ENCODE measurements at places on chromosomes 6 and 20.

DNA sequence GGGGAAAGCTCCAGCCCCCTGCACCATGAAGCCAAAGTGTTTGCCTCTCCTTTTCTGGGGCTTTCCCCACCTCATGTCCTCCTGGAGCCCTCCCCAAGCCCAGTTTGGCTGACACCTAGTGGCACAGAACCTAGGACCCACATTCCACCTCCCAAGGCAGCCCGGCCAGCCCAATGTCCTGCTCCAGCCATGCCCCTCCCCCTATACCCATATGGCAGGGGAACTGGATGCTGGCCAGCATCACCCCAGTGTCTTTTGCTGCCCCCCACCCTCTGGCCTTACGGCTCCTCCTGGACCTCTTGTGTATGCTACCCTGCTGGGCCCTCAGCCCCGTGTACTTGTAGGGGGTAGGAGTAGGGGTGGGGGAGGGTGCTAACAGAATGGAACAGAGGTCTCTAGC, 170.1 kb downstream of the KIF6 start:
- DNase-seq, result no peak
- H3K27me3 ChIP-seq, result no peaks in the 10 kb centered on the region
- H3K36me3 ChIP-seq, result no peaks in the 10 kb centered on the region
- no peak overlapping the region for H3K4me3 ChIP-seq
- no peaks in the 10 kb centered on the region for H3K4me1 ChIP-seq

DNA sequence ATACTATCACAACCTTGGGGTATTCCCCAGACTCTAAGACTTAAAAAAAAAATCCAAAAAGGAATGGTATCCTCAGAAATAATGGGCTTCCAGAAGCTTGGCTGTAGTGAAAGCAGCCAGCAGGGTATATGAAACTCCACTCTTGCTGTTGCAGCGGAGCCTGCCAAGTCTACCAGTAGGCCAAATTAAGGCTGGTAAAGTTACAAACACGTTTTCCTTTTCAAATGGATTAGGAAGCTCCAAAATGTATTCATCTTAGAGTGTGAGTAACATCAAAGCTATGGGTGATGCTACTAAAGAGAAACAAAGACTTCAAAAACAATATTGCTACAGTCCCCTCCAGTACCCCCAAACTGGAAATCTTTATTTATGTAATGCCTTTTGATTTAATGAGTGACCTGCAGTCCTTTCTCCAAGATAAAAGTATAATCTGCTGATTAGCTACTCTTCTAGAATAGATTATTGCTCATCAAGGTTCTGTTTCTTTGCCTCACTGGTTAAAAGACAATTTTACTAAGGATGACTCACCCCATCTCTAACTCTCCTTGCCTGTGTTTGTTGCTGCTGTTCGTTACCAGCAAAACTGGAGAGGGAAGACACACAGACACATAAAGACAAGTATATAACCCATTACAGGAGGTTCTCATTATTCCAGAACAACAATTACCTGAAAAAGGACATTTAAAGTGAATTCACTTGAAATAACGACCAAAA, 84.9 kb downstream of the BTBD9 start:
- DNase-seq, result no peak
- no peaks in the 10 kb centered on the region for H3K36me3 ChIP-seq
- H3K4me1 ChIP-seq, result no peaks in the 10 kb centered on the region
- no peak overlapping the region for H3K27ac ChIP-seq
- H3K4me3 ChIP-seq, result no peak overlapping the region
- H3K27me3 ChIP-seq, result no peaks in the 10 kb centered on the region

- H3K27ac ChIP-seq, result no peak overlapping the region
- no peak for DNase-seq
- no peaks in the 10 kb centered on the region for H3K36me3 ChIP-seq
- no peaks in the 10 kb centered on the region for H3K27me3 ChIP-seq
Observed at GRCh38 chr6:134515986-134516385, 198.1 kb upstream of the SGK1 start.

DNA sequence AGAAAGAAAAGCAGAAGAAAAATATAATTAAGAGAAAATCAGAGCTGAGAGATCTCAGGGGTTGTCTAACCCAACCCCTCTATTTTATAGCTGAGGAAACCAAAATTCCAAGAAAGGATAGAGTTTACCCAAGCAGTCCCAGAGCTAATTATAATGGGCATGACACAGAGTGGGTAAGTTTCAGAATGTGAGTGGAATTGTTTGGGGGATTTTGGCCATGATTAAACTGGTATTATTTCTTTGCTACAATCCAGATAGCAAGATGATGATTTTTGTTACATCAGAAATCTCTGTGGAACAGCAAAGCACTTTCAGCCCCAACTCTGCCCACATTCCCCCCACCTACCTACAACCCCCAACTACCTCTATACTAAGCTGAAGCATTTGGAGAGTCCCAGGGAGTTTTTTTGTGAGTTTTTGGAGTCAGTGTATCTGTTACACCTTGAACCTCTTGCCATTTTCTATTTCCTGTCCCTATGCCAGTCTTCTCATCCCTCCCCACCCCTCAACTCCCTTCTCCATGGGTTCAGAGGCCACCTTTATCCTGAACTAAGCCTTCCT, 24.7 kb downstream of the POFUT1 start:
- no peaks in the 10 kb centered on the region for H3K27me3 ChIP-seq
- no peak for DNase-seq
- H3K4me1 ChIP-seq, result no peaks in the 10 kb centered on the region
- H3K4me3 ChIP-seq, result no peak overlapping the region

- no peak for DNase-seq
- no peak overlapping the region for H3K27ac ChIP-seq
- H3K36me3 ChIP-seq, result no peaks in the 10 kb centered on the region
Observed at GRCh38 chr6:131177996-131178395, 42.7 kb downstream of the AKAP7 start.

- no peak overlapping the region for H3K27ac ChIP-seq
- H3K4me1 ChIP-seq, result peaks cover 10% of the 10 kb centered on the region
- DNase-seq, result no peak
- H3K4me3 ChIP-seq, result no peak overlapping the region
Observed at GRCh38 chr6:108570517-108570916, 9.8 kb downstream of the FOXO3 start.

GRCh38 chr6:108437821-108438220, 122.9 kb upstream of the FOXO3 start:
- DNase-seq, result no peak
- no peaks in the 10 kb centered on the region for H3K4me1 ChIP-seq
- H3K27me3 ChIP-seq, result no peaks in the 10 kb centered on the region
- H3K27ac ChIP-seq, result no peak overlapping the region

DNA sequence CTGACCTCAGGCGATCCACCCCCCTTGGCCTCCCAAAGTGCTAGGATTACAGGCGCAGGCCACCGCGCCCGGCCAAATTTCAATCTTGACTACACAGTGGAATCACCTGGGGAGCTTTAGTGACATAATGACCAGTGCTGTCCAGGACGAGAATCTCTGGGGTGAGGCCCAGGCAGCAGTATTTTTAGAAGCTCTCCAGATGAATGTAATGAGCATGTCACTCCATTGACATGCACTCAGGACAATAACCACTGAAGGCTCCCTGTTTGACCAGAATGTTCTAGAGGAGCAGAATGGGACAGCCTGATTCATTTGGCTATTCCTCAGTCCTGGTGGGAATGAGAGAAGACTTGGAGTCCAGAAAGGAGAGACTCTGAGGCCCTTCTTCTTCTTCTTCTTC, 39.2 kb downstream of the SRSF3 start:
- H3K36me3 ChIP-seq, result no peaks in the 10 kb centered on the region
- H3K27me3 ChIP-seq, result no peaks in the 10 kb centered on the region
- H3K27ac ChIP-seq, result no peak overlapping the region
- no peak for DNase-seq

DNA sequence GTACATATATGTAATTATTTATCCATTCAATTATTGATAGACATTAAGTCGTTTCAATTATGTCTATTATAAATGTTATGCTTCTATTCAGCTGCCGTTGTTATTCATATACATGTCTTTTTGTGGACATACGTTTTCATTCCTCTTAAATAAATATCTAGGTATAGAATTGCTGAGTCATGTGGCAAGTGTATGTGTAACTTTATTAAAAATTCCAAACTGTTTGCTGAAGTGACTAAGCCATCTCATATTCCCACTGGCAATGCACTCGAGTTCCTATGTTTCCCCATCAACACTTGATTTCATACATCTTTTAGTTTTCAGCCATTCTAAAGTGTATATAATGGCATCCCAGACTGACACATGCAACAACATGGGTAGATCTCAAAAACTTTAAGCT, 739.7 kb upstream of the POU3F2 start:
- no peaks in the 10 kb centered on the region for H3K36me3 ChIP-seq
- no peak overlapping the region for H3K27ac ChIP-seq
- no peaks in the 10 kb centered on the region for H3K27me3 ChIP-seq
- H3K4me3 ChIP-seq, result no peak overlapping the region

DNA sequence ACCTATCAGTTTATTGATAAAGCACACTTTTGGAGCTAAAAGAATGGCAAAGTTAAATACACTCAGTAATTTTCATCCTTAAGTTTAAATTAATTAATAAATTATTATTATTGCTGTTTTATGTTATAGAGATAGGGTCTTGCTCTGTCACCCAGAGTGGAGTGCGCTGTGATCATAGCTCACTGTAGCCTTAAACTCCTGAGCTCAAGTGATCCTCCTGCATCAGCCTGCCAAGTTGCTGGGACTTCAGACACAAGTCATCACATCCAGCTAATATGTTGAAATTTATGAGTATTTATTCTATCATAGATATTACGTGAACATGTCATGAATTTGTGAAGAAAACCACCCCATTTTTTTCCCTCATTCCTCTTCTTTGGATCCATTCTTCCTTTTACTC, 64.2 kb downstream of the GJA1 start:
- no peak overlapping the region for H3K27ac ChIP-seq
- no peaks in the 10 kb centered on the region for H3K27me3 ChIP-seq
- no peak overlapping the region for H3K4me3 ChIP-seq

DNA sequence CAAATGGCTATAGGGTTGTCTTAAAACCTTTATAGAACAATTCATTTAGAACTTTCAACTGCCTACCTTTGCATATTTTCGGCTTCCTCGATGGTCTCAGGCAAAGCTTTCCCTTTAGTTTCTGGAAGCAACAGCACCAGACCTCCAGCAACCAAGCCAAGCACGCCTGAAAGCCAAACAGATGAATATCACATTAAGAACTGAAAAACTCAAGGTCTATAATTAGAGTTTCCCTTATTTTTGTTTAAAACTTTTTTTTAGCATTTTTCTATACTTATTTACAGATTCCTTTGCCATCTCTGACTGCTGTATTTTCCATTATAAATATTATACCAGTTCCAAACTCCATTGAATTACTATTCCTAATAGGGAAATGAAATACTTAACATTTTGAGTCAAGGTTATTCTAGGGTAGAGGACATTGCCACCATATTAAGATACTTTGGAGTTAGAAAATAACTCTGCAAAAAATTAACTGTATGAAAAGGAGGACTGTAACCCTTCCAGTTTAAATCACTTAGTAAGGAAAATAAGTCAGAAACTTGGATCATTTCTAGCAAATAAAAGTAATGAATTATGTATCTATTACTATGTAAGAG, 33.9 kb downstream of the SLC22A2 start:
- no peak overlapping the region for H3K4me3 ChIP-seq
- no peaks in the 10 kb centered on the region for H3K4me1 ChIP-seq
- H3K27me3 ChIP-seq, result no peaks in the 10 kb centered on the region
- H3K36me3 ChIP-seq, result no peaks in the 10 kb centered on the region
- peak overlapping the region; percentile 60 for H3K27ac ChIP-seq

DNA sequence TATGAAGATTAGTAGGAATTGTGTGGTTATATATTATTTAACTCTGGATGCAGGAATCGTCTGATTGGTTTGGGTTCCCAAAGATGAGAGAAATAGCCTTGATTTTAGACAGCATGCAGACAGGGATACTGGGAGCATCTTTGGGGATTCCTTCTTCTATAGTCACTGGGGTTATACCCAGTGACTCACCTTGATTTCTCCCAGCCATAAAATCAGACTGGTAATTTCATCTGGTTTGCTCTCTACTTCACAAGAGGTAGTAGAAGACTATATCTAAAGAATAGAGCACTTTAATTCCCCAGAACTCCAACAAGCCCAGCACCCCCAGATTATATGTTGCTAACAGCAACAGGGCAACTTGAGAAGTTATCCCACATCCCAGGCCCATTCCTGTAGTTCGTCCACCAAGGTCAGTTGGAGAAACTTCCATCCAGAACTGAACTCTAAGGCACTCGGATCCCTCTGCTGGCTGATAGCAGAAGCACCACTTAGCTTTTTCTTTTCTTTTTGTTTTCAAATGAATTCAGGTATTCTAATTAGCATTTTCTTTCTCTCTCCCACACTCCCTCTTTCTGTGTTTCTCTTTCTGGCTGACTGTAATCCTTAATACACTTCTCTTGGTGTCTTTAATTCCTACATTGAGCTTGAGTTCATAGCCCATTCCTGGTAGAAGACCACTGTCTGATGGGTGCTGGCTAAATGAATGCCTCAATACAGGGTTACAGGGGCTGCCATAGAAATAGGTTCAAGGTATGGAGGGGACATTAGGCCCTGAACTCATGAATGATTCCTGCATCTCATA, 20.4 kb upstream of the EFHC1 start:
- H3K27me3 ChIP-seq, result no peaks in the 10 kb centered on the region
- H3K4me3 ChIP-seq, result no peak overlapping the region
- H3K27ac ChIP-seq, result no peak overlapping the region

DNA sequence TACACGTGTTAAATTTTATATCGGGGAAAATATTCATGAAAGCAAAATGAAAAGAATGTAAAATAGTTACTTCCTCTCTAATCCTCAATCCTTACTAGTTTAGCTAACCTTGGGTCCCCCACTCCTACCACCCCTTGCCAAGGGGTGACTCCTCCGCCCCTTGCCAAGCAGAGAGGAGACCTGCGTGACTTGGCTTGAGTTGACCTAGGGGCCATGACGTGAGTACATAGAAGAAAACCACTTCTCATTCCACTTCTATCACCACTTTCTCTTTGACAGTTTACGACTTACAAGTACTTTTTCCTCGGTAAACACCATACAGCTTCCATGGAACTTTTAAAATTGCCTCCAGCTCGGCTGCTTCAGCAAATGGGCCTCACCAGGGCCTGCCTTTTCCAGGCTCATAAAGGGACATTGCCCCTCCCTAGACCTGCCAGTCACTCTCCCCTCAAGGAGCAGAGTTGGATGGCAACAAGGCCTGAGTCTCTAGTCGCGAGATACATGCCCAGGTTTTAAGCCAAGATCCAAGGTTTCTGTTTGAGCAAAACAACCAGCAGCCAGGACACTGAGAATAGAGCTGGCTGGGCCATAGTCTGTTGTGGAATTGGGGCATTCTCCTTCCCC, 29.9 kb downstream of the SDCBP2 start:
- H3K36me3 ChIP-seq, result no peaks in the 10 kb centered on the region
- no peaks in the 10 kb centered on the region for H3K27me3 ChIP-seq
- no peak overlapping the region for H3K27ac ChIP-seq
- H3K4me1 ChIP-seq, result no peaks in the 10 kb centered on the region
